ENCODE measurements at places on chromosomes 11 and 22.

- DNase-seq: no peak
Measured at GRCh38 chr22:29116397-29117123, 43.7 kb downstream of the KREMEN1 start.

GRCh38 chr11:69910519-69911309 is 91.5 kb upstream of the FGF3 start:
- no peak for DNase-seq

DNA sequence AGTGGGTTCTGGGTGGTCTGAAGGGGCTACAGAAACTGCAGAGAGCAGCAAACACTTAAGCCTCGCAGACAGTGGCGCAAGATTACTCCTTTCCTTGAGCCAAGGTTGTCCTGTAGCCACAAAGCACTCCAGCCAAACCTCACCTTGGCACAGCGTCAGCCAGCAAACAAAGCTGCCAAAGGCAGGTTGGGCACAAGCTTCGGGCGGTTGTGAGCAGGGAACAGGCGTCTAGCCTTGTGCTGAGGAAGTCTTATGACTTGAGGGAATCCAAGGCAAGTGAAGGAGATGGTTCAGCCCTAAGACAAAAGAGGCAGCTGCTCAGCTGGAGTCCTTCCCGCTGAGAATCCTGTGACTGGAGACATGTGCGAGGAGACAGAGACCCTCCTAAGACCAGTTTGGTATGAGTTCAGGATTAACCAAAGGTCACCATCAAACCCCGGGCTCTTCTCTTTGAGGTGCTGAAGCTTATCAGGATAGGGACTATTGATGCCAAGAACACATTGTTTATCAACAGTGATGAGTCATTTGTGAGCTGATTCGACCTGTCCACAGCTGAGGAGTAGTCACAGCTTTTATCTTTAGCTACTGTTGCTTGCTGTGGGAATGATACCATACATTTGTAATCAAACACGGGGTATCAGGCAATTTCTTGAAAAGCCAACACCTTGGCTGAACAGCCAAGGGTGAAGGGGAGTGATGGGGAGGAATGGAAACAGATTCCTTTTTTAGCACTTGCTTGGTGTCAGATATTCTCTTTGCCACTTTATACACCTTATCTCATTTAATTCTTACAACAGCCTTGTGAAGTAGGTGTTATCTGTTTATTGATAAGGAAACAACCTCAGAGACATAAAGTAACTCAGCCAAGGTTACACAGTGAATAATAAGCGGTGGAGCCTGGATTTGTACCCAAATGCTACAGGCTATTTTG is 4.6 kb downstream of the ADM start:
- DNase-seq: no peak

DNA sequence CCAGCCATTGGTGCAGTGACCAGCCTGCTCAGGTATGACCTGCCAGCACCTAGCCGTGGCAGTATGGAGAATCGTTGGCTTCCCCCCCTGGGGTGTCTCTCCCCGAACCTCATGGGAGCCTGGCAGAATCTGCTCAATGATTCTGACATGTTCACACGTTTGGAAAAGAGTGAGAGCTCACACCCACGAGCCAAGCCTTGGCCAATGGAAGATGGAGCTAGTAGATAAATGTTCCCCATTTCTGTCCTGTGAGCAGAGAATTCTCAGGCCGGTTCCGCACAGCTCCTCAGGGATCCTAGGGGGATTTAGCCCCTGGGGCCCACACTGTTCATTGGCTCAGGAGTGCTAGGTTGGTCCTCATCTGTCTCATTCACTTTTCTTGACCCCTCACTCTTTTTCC is 128.4 kb downstream of the RCN1 start:
- no peak for DNase-seq

DNA sequence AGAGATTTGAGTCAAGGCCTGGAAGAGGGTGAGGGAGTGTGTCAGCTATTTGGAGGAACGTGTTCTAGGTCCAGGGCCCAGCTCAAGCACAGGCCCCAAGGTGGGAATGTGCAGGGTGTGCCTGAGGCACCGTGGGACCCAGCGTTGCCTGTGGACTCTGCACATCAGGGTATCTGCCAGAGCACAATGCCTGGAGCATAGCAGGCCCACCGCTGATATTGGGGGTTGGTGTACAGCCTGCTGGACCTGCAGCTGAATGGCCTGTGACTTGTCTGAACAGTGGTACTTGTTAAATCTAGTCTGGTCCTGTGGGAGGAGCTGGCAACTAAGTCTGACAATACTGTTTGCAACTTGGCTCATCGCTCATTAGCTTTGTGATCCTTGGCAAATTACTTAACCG is 131.7 kb downstream of the GRIK4 start:
- DNase-seq: no peak

Measured in cortex of kidney (tissue), 1 donor.